Fibroblast of skin of abdomen (primary cell): ENCODE measurements at places on chromosomes 5 and 9.

GRCh38 chr9:35852876-35853865, 17.0 kb downstream of the OR13J1 start:
- no peak for DNase-seq

GRCh38 chr5:15002791-15003190, 131.2 kb upstream of the ANKH start:
- no peak for DNase-seq

GRCh38 chr5:152070591-152070990, 145.9 kb upstream of the GLRA1 start:
- no peak for DNase-seq

- DNase-seq, result no peak
Measured at GRCh38 chr9:126319671-126320070, 7.0 kb upstream of the MVB12B start.

- DNase-seq, result no peak
Measured at GRCh38 chr5:94544031-94544650, 74.3 kb downstream of the KIAA0825 start.

- no peak for DNase-seq
Measured at GRCh38 chr5:78355561-78355960, 4.9 kb upstream of the SCAMP1 start.

DNA sequence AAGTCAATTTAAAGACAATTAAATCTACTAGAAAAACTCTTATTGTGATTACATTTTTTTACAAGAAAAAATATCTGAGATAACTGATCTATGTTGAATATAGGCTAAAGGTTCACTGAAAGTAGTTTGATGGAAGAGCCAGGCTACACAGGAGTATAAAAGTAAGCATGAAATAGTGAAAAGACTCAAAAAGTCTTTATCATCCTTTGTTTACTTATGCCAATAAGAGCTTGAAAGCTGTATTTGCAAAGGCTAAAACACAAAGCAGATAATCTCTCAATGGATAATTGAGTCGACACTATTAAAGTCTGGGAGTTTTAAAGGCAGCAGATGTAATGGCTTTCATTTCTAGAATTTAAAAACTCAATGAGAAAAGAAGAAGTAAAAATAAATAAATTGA, 42.0 kb downstream of the SSBP2 start:
- DNase-seq, result no peak

DNA sequence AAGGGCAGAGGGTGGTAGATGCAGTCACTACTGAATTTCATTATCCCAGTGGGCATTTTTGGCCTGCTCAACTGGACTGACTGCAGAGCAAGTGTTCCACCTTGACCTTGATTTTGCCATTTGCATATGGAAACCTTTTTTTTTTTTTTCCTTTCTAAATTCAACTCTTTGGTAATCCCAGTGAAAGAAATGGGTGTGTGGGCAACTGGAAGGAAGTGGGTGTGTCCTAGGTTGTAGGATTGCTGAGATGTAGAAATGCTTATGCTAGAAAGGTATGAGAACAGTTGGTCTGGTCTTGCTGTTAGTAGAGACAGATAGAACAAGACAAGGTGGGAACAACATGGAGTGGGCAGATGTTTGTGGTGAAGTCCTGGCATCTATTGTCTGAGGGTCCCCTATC, 7.8 kb upstream of the IL12B start:
- DNase-seq, result no peak

DNA sequence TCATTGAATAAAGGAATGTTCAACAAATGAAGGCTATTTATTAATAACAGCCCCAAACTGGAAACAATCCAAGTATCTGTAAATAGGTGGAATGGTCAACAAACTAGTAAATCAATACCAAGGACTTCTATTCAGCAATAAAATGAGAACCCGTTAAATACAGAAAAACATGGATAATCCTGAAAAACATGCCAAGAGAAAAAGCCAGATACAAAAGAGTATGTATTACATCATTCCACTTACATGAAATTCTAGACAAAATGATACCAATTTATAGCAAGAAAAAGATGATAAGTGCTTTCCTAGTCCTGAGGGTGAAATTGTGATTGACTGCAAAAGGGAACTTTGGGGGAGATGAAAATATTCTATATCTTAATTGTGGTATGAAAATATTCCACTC, 3.1 kb downstream of the PJA2 start:
- DNase-seq, result no peak

- DNase-seq, result no peak
Measured at GRCh38 chr9:127778280-127779135, at the start of gene SH2D3C. TSS of gene SH2D3C (minus strand) at chr9:127778666. CDS start at chr9:127778627, 39 bp downstream.

- DNase-seq, result peak; percentile 69
Measured at GRCh38 chr5:156526081-156526925, 199.3 kb downstream of the SGCD start.

DNA sequence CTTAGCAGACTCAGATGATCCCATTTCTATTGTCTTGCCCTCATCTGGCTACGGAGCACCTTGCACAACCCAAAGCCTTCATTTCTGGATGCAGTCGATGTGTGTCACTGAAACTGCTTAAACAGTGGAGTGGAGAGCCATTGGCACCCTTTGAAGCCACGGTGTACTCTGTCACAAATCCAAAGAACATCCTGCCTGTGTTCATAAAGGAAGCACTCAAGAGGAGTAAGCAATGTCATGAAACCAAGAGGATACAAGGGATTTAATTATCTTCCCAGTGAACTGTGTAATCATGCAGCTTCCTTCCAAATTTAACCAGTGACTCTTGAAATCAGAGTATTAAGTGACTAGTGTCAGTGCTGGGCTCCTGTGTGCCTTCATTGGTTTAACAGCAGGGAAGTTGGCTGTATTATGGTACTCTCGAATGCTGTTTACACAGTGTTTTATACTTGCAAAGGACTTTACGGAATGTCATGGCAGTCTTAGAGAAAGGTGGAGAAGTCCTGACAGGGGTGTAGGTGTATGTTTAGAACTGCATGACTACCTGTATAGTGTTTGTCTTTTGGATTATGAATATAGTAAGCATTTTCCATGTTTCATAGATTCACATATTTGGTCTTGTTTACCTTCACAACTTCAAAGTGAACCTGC, 41.9 kb downstream of the CD180 start:
- DNase-seq, result no peak

DNA sequence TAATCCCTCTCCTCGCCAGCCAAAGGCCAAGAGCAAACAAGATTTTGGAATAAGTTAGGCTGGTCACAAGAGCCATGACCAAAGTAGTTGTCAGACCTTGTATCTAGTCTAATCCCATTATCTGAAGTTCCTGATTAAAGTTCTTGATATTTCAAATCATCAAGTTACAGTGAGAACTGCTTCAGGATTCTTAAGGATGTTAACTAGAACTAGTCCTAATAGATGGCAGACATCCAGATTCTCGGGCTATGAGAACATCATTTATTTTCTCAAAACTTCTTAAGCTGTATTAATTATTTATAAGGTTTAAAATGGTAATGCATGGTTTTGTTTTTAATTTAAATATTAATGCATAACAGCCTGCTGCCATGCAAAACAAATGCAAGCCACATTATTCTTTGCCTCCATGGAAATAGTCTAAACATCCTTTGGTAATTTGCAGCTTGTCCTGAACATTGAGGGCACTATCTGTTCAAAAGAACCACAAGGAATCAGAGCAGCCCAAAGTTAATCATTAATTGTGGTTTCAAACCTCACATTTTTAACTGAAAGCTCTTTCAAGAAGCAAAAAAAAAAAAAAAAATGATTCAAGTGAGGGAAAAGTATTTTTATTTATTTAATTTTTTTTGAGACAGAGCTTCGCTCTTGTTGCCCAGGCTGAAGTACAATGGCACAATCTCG, 95.1 kb downstream of the TTC39B start:
- DNase-seq, result peak; percentile 75

GRCh38 chr5:112479418-112479817, 60.3 kb upstream of the EPB41L4A start:
- DNase-seq, result peak; percentile 36

- DNase-seq, result peak; percentile 27
Measured at GRCh38 chr9:114785866-114786650, 19.8 kb downstream of the TNFSF15 start.

DNA sequence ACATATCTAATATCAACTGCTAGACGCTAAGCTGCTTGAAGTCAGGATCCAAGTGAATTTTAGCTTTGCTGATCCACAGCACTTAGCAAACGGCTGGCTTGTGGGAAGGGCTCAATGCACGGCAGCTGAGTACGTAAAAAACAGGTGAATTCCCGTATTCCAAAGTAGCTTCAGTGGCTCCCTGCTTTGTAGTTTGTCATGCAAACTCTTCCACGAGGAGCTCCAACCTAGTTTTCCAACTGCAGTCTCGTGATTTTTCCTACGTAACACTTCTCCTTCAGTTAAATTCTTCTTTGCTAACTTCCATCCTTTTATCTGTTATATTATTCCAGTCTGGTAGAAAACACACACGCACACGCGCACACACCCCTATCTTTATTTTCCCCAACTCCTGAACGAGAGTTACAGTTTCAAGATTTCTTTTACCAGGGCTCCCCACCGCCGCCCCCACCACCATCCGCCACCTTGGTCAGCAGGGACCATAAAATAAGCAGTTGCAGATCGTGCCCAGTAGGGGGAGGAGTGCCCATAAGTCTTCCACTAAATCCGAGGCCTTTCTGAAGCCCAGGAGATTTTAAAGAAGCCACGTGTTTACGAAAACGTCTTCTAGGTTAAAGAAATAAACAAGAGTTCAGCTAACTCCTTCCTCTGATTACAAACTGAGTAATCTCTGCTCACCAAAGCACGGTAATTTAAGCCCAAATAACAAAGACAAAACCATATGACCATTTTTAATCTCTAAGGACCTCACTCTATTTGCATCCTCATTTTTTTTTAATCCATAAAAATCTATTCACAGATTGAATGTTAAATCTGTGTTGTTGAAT, 34.8 kb upstream of the TRIO start:
- DNase-seq, result peak; percentile 71

GRCh38 chr9:121296213-121297127, 28.5 kb downstream of the GSN start:
- DNase-seq, result no peak

GRCh38 chr9:27963836-27964235, 390.6 kb upstream of the C9orf72 start:
- no peak for DNase-seq

GRCh38 chr5:131264451-131265099, 722 bp downstream of the CDC42SE2 start:
- DNase-seq, result peak; percentile 16

GRCh38 chr5:81288021-81288433, 13.4 kb upstream of the ZCCHC9 start:
- no peak for DNase-seq

DNA sequence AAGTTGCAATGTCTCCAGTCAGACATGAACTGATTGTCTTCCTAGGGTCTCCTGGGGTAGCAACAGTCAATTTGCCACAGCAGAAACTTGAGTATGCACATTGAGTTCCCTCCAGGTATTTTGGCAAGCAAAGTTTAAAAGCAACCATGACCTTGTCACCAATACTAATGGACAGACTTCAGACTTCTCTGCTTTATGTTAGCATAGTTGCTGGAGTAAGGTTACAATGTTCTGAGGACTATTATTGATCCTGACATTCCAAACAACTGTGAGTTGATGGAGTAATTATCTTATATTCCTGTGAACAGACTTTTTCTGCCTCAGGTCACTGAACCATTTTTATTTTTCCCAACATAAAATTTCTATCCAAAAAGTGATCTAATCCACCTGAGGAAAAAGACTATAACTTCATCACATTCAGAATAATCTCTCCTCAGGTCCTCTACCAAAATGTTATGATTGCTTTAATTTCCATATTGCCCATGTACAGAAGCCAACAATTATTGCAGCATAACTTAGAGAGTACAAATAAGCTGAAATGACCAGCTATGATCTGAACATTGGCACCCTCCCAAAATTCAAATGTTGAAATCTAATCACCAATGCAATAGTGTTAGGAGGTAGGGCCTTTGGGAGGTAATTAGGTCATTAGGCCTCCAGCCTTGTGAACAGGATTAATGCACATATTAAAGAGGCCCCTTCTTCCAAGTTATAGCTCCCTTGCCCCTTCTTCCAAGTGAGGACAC, 228.3 kb downstream of the PDE4D start:
- DNase-seq, result no peak

DNA sequence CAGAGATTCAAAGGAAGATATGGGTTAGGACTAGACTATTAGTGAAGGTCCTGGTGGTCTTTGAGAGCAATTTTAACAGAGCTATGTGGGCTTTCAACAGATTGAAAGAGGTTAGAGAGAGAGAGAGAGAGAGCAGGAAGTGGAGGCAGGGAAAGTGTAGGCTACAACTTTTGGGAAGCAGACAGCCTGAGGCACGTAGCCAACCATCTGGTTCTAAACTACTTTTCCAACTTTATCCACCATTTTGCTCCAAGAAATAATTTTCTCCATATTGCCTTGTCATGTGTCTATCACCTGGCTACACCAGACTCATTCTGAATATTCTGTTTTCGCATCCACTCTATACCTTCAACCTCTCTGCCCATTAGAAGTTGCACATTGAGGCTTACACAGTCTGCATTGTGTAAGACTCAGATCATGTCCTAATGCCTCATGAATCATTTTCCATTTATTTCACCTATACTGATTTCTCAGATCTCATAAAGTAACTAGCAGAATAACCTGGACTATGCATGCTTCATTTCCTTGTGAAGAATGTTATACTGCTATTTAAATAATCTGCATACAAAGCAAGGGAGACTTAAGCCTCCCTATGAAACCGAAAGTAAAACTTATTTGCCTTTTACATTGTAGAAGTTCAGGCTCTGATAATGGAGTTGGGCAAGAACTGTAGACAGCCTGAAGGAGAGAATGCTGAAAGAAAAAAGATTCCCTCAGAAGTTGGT, 235.6 kb downstream of the ELAVL2 start:
- DNase-seq, result peak; percentile 9

GRCh38 chr9:19114680-19115270, 12.1 kb upstream of the HAUS6 start:
- DNase-seq, result no peak

- no peak for DNase-seq
Measured at GRCh38 chr9:115333277-115334070, 215.5 kb upstream of the TNC start.

GRCh38 chr5:168765551-168766425, 186.6 kb upstream of the PANK3 start:
- DNase-seq, result peak; percentile 90
